ENCODE measurements at places on chromosomes 4 and X. TPM values are rescaled to one million over a fixed set of nuclear protein-coding genes. Genes with fewer than 3 reads are reported as not detected.

PDGFRA gene
- total RNA-seq = 451 TPM

DUX4 gene
- not detected for total RNA-seq

NIPAL1 gene
- not detected for total RNA-seq

IDUA gene
- 7.0 TPM for total RNA-seq

ARL9 gene
- total RNA-seq = 0.12 TPM

SERTM2 gene
- total RNA-seq = not detected

Measured in smooth muscle cell of the coronary artery (primary cell).